Fibroblast of skin of back (primary cell): ENCODE measurements at places on chromosomes 1 and 21.

DNA sequence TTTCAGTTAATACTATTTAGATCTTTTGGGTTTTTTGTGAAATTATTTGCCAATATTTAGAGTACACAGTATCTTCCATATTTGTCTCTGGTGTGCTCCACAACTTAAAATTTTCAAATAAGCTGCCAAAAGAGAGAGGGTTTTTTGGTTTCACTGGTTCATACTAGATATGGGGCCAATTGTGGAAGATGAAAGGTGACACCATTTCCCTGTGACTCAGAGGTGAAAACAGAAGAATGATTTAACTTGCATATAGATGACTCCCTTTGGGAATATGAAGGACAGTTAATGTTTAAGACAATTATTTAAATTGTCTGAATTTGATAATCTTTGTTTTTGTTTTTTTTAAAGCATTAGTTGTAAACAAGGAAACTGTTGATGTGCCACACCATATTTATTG lies 37.5 kb downstream of the IVNS1ABP start:
- DNase-seq = peak; percentile 51

- no peak for DNase-seq
Measured at GRCh38 chr1:211525101-211525676, 33.2 kb upstream of the RD3 start.

DNA sequence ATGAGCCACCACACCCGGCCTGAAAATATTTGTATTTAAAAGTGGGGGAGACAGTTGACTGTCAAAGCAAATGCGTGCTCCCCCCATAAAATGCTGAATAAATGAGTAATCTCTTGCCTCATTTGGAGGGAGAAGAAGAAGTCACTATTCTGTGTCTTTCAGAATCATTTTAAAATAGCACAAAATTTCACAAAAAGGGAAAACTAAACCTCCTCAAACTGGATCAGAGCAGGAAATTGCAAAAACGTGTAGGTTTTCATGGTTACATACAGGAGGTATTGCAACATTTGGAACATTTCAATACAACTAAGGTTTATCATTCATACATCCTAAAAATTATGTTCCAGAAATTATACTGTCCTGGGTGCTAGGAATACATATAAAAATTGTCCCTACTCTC lies 13.6 kb downstream of the MTF1 start:
- DNase-seq = no peak

GRCh38 chr1:87243573-87243972 lies 85.1 kb upstream of the LMO4 start:
- DNase-seq = peak; percentile 47

GRCh38 chr1:1359664-1360468 lies 1.5 kb upstream of the MXRA8 start:
- DNase-seq = peak; percentile 88

- no peak for DNase-seq
Measured at GRCh38 chr1:87986130-87986866, 657.6 kb downstream of the LMO4 start.

- peak; percentile 96 for DNase-seq
Measured at GRCh38 chr1:76425201-76426145, 350.9 kb downstream of the ST6GALNAC3 start.

- DNase-seq = no peak
Measured at GRCh38 chr1:223087291-223088255, 55.5 kb downstream of the TLR5 start.

DNA sequence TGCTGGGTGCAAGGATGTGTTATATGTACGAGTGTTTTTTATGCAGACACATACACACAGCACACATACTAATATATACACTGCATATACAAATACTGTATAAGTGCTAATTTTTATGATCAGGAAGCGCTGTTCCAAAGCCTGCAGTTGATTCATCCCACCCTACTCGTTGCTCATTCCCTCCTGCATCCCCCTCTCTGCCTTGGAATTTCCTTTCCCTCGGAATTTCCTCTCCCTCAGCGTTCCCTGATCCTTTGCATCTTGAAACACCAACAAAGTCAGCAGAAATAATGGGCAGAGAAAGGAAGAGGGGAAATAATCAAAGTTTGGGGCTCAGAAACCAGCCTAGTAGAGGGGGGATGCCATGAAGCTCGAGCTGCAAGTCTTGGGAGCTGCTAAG lies 98.9 kb downstream of the CSMD2 start:
- peak; percentile 57 for DNase-seq

GRCh38 chr1:43421976-43422750 lies 31.6 kb downstream of the HYI start:
- no peak for DNase-seq

DNA sequence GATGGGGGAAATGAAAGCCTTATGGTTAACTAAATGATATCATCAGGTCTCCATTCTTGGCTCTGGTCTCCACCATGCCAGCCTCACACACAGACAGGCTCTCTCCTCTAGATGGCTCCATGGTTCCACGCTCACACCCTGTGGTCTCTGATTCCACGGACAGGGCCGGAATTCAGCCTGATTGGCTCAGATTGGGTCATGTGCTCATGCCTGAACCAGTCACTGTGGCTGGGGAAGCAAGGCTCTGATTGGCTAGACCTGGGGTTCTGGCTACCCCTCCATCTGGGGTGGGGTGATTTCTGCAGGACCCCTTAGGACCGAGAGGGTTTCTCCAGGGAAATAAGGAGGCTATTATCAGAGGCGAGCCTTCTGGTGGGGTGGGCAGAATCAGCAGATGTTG lies 277.0 kb downstream of the PTPRU start:
- DNase-seq = peak; percentile 55

- no peak for DNase-seq
Measured at GRCh38 chr1:153343811-153344717, 4.6 kb downstream of the PGLYRP4 start.

DNA sequence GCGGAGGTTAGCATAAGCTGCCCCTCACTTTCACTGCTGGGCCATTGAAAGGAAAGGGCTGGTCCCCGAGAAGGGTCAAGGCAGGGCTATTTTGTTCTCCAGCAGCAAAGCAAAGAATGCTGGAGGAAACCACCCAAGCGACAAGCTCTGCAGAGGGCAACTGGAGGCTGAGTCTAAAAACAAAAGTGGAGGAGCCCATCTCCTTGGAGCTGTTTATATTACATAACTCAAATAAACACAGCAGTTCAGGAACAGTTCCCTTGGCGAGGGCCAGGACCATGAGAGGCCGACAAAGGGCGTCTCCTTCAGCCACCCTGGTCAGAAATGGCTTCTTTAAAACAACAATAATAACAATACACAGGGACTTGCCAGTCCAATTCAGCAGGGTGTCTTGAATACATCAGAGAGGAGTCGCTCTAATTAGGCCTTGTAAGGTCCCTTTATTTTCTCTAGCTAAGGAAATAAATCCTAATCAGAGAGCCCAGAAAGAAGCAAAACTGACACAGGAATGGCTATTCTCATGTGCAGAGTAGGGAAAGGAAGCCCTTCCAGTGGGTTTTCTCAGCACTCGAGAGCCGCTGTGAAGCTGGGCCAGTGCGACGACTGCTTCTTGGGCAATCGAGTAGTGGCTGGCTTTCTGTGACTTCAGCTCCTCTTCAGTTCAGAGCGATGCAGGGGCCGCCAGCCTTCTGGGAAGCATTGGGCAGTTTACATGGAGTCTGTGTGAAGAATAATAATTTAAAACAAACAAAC lies 57.0 kb upstream of the TARBP1 start:
- DNase-seq = peak; percentile 32

DNA sequence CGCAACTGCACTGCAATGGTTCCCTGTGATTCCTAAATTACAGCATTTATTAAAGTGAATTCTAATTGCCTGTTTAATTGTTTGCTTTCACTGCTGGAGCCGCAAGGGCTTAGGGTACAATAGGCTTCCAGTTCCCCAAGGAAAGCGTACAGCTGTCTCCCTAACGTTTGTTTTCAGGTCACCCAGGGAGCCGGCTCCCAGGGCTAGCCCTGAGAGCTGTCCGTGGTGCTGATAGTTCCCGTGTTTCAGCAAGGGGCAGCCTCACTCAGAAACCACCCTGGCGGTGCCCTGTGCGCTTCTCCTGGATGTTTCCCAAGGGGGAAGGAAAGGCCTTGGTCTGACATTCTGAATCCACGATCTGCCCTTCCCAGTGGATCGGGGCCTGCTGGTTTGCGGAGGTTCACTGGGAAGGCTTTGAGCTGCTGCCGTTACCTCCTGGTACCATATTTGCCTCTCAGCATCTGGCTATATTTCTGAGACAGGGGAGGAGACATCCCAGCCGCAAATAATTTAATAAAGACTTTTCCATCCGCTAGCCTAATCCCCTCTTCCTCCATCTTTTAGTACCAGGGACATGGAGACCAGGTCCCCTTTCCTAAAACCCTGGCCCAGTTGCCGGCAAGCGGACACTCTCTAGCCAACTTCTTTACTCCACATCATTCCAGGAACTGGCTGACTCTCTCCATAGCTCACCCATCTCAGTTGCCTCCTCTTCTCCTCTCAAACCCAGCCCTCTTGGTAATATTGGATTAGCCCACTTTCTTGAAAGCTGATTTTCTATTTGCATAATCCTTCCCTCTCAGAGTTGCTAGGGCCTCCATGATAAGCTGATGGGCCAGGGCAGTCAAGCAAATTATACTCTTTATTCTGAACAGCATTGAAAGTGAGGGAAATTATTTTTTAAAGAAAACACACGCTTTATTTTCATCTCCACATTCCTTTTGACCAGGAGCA lies 149.0 kb downstream of the IGSF21 start:
- peak; percentile 45 for DNase-seq

DNA sequence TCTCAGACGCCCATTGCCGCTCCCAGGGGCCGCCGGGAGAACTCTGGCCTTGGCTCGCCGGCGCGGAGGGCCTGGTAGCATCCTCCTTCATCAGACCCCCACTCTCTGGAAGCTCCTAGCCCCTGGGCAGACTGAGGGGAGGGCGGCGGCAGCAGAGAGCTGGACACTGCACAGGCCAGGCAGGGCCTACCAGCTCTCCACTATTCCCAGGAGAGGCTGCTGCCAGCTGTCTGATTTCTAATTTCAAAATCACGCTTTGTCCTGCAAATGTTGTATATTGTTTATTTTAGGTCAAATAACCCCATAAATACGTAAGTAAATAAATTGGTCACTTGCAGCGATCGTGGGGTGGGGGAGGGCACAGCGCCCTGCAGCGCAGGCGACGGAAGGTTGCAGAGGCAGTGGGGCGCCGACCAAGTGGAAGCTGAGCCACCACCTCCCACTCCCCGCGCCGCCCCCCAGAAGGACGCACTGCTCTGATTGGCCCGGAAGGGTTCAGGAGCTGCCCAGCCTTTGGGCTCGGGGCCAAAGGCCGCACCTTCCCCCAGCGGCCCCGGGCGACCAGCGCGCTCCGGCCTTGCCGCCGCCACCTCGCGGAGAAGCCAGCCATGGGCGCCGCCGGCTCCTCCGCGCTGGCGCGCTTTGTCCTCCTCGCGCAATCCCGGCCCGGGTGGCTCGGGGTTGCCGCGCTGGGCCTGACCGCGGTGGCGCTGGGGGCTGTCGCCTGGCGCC lies at the start of gene MTARC1:
Gene MTARC1 (plus strand): TSS at position 577 of the 732 bp plus-strand sequence. CDS start 32 bp downstream, at position 609.
- peak; percentile 45 for DNase-seq

DNA sequence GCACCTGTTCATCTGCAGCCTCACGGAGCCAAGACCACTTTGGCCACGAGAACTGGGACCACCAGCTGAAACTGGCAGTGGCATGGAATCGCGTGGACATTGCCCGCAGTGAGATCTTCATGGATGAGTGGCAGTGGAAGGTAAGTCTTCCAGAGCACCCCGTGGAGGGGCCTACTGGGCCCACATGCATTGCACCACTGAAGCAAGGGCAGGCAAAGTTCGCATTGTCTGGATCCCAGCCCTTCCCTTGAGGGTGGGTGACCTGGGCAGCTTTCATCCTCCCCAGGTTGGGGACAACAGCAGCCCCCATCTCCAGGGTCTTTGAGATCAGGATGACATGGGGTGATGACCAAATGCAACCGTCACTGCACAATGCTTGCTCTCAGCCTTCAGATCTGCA lies 37.5 kb downstream of the TRPM2 start:
- no peak for DNase-seq

DNA sequence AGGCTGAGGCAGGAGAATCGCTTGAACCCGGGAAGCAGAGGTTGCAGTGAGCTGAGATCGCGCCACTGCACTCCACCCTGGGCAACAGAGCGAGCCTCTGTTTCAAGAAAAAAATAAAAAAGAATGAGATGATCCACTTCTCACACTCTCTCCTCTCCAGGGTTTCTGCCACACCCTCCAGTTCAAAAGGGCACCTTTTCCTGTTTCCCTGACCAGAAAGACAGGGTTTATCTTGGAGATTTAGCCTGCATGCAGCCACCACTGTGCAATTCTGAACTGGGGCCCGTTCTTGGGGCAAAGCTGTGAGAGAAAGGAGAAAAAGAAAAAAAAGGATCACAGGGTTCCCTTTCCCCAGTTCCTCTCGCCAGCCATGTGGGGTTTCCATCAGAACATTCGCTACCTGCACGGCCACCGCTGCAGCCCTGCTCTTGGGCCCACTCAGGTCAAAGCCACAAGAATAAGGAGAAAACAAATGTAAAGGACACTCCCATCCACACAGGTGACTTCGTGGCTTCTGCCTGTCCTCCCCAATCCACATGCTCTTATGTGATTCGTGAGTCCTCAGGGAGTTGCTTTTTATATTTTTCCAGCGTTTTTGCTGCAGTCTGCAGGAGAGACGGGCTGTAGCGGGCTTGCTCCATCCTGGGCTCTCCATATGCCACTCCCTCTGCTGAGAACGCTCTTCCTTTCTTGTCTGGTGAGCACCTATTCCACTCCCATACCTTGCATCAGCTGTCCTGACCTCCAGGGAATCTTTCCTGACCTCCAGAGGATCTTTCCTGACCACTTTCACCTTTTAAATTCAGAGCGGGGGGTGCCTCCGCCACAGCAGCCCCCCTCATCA lies 26.4 kb downstream of the GNG4 start:
- no peak for DNase-seq

GRCh38 chr1:202765721-202766120 lies 42.5 kb downstream of the KDM5B start:
- DNase-seq = peak; percentile 85

DNA sequence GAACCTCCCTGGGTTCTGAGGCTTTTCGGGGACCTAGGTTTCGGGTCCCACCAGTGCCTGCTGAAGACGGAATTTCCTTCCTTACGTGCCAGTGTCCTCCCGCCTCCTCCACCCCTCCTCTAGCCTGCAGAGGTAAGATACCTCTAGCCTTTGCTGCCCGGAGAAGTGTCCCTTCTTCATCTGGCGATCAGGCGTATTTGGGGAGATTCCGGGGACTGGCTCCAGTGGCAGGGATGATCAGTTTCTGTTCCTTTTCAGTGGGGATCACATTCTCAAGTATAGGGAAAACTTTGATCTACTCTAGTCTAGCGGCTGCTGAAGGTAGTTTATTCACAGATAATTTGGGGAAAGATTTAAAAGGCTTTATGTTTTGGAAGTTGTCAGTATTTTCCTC lies 674 bp downstream of the CEP350 start:
- peak; percentile 18 for DNase-seq
